SW 1271 (cell line): ENCODE measurements at places on chromosomes 4 and X.
A peak's percentile ranks its signal among the peaks of the same experiment; 100 is the strongest.

GRCh38 chr4:140755774-140756318 is 339 bp downstream of the TBC1D9 start:
- DNase-seq: peak; percentile 15

- DNase-seq: peak; percentile 10
These were observed 65.9 kb downstream of the MTHFD2L start for GRCh38 chr4:74223801-74224200.

DNA sequence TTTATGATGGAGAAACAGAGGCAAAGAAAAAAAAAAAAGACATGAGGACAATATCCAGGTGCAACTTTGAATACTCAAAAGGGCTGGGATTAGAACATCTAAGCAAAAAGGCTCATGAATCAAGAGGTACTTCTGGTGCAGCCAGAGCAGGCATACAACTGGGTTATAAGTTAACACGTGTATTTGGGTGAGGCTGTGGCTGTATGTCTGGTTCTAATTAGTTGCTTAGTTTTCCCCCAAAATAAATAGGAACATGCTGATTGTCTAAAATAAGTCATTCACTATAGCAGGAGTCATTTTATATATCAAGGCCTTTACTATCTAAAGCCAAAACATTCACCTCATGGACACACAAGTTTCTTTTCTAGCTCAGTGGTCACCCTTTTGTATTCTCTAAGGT is 20.2 kb downstream of the NHS start:
- no peak for DNase-seq

- no peak for DNase-seq
These were observed 177.8 kb upstream of the DKK2 start for GRCh38 chr4:107213880-107214279.

DNA sequence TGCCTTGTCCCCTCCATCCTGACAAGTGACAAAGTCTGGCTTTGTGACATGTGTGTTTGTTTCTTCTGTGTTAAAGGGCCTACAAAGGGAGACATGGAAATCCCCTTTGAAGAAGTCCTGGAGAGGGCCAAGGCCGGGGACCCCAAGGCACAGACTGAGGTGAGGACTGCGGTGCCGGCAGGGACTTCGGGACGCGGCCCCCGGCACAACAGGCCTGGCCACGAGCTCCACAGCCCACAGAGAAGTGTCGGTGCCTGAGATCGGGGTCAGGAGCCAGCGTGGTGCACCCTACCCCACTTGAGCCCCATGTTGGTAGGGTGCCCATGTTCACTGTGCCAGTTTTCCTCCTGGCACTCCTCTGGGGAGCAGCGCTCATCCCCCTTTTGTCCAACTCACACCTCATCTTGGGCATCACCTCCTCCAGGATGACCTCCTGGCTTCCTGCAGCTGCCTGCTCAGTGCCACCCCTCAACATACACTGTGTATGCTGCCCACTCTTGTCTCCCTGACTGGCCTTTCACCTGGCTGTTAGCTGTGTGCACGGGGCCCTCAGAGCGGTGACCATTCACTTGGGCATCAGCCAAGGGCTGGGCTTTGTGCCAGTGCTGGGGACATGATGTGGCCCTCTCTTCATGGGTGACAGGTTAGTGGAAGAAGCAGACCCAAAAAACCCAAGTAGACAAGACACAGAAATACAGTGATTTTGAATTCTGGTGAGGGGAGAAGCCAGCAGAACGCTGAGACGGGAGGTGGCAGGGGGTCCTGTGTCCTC is 17.6 kb downstream of the WFS1 start:
- no peak for DNase-seq

- DNase-seq: no peak
These were observed 23.1 kb downstream of the EIF4E start for GRCh38 chr4:98905839-98906238.

GRCh38 chr4:6910340-6910959 is 824 bp downstream of the TBC1D14 start:
- no peak for DNase-seq

DNA sequence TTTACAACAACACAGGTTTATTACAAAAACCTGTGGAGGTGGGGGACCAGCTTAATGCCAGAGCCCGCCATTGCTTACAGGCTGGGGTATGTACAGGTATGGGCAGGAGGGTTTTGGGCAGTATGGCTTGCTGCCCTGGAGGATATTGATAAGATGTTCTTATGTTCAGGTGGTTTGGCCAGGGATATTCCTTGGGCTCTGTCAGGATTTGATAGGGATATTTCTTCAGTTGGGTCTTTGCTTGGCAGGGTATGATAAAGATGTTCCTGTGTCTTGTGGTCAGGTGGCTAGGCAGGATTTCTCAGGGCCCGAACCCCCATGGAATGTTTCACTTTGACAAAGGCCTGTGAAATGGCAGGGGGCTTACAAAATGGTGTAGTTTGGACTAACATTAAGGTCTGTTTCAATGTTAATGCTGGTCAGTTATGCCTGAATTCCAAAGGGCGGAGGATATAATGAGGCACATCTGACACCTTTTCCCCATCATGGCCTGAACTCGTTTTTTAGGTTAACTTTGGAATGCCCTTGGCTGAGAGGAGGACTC is 3.1 kb downstream of the MGST2 start:
- no peak for DNase-seq

- no peak for DNase-seq
These were observed 1.6 kb upstream of the HTR2C start for GRCh38 chrX:114582264-114582632.

GRCh38 chr4:110977554-110977953 is 354.7 kb upstream of the PITX2 start:
- DNase-seq: no peak

GRCh38 chr4:136754810-136755530 is 777.3 kb downstream of the PCDH18 start:
- no peak for DNase-seq

DNA sequence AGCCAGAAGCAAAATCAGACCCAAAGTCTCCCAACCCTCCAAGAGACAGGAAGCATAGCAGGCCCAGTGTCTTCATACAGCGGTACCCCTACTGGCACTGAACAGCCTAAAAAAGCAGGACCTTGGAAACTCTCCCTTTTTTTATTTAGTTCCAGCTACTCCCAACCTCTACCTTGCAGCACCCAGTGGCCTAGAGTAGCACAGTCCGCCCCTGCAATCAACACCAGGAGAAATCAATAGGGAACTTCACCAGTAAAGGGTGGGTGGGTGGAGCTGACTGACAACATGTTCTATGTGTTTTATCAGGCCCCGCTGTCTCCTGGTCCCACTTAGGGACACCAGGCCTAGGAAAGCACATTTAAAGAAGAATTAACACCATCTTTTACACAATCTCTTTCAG is 378.5 kb upstream of the CT83 start:
- no peak for DNase-seq

- no peak for DNase-seq
These were observed 17.5 kb upstream of the TBC1D1 start for GRCh38 chr4:37873386-37873785.
